D341Med (cell line): ENCODE measurements at places on chromosomes 4 and X.

GRCh38 chr4:88573995-88574394, 18.3 kb upstream of the HERC3 start:
- peak; percentile 44 for DNase-seq

DNA sequence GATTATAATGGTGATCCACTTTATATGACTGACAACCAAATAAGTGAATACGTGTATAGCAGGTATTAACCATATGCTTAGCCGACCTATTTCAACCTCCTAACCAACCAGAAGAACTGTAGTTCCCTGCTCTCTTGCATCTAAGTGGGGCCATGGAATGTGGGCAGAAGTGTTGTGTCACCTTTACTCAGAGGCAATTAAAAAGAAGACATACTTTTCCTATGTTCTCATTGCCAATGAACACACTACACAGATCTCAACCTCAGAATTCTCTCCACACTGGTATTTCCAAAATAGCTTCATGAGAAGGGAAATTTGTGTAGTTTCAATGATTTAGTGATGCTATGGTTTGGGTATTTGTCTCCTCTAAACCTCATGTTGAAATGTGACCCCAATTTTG, 3.2 kb upstream of the NFKB1 start:
- DNase-seq: no peak

GRCh38 chrX:117985241-117985640, 131.4 kb downstream of the KLHL13 start:
- no peak for DNase-seq

DNA sequence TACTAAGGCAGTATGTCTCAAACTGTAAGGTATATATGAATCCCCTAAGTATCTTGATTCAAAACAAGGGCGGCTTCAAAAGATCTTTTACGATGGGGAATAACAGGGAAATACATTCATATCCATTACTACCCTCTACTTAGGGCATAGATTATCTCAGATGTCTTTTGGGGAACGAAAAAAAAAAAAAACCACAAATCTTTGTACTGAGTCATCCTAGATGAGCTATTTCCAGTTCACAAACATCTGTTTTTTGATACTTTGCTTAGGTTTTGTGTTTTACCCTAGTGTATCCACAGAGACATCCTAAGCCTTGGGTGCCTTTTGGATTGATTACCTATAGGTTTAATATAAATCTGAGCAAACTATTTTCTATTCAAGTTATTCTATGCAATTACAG, 457.2 kb downstream of the NLGN4X start:
- no peak for DNase-seq

DNA sequence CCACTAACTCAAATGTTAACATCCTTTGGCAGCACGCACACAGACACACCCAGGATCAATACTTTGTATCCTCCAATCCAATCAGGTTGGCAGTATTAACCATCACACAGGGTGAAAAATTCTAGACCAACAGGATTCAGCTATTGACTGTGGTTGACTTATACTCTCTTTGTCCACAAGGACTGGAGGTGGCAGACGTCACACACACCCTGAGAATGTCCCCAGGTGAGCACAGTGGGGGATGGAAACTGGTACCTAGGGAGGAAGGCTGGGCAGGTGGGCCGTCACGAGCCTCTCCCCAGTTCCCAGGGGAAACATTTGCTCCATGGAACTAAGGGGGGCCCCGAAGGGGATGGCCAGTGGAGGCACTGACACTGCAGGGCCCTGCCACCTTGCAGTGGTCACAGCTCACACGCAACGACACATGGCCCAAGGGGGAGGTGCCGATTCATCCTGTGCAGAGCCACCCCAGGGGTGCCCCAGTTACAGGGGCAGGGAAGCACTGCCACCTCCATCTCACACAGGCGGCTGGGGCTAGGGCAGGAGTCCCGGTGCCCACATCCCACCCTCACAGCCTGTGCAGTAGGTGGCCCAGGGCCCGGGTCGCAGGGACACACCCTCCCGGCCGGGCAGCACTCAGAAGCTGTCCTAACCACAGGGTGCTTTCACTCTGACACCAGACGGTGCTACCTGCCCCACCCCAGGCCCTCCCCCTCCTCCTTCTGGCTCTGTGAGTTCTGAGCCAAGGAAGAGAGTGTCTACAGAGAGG, 17.4 kb downstream of the ZFYVE28 start:
- no peak for DNase-seq

- DNase-seq: no peak
Observed at GRCh38 chrX:9117851-9118250, 83.9 kb upstream of the FAM9B start.

- no peak for DNase-seq
Observed at GRCh38 chr4:40927074-40927473, 177.3 kb downstream of the NSUN7 start.

DNA sequence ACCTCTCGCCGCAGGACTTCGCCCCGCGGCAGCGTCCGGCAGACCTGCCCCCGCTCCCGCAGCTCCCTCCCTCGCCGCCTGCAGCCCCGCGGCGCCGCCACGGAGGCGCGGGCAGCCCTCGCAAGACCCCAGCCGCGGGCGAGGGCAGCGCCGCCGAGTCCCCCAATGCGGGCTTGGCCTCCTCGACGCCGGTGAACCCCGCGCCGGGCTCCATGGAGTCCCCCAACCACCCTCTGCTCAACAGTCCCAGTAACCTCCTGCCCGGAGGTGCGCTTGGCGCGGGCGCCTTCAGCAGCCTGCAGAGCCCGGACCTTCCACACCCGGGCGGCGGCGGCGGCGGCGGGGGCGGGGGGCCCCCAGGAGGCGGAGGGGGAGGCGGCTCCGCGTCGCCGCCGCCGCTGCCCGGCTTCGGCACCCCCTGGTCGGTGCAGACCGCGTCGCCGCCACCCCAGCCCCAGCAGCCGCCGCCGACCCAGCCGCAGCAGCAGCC, 1.2 kb downstream of the CPEB2 start:
- peak; percentile 72 for DNase-seq

DNA sequence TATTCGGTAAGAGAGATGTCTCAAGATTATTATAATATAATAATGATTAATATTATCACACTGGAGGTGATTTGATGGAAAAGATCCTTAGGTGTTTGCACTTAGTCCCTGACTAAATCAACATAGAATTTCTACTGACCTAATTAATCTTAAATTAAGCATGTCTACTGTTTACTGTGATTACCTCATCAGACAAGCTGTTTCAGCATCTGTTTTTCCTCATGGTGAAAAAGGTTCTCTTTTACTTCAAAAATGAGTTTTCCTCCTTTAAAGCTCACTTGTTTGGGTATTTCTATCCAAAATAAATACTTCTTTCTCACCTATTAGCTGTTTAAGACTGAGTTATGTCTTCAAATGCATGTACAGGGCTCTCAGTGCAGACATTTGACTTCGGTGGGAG, 407.8 kb downstream of the NKX6-1 start:
- DNase-seq: no peak
